IMR-90 (cell line): ENCODE measurements at places on chromosomes 11 and 22. TPM values are rescaled to one million over a fixed set of nuclear protein-coding genes. Genes with fewer than 3 reads are reported as not detected.
A peak's percentile ranks its signal among the peaks of the same experiment; 100 is the strongest.

DNA sequence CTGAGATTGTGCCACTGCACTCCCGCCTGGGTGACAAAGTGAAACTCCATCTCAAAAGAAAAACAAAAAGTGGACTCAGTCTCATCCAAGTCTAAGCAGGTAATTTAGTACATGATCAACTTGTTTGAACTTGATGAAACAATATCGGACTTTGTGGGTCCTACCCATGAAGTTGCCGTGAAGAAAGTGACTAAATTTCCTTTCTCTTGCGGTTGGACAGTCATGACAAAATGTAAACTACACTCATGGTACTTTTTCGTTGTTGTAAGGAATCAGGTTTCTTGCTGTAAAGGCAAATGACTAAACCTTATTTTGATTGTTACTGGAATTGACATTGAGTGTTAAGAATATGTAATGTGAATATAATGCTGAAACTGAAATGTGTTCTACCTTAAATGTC lies 164.5 kb upstream of the PLET1 start:
- DNase-seq: no peak

DNA sequence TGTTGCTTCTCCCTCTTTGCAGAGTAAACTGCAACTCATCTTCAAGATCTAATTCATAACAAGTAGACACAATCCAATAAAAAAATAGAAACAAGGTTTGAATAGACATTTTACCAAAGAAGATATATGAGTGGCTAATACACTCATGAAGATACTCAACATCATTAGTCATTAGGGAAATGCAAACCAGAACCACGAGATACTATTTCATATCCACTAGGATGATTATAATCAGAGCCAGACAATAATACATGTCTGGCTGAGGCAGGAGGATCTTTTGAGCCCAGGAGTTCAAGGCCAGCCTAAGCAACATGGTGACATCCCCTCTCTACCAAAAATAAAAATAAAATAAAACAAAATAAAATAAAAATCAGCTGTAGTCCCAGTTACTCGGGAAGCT lies 85.0 kb downstream of the ATG16L2 start:
- DNase-seq: peak; percentile 4

TRIM29 gene
- polyA plus RNA-seq: not detected in 2 replicates

DNA sequence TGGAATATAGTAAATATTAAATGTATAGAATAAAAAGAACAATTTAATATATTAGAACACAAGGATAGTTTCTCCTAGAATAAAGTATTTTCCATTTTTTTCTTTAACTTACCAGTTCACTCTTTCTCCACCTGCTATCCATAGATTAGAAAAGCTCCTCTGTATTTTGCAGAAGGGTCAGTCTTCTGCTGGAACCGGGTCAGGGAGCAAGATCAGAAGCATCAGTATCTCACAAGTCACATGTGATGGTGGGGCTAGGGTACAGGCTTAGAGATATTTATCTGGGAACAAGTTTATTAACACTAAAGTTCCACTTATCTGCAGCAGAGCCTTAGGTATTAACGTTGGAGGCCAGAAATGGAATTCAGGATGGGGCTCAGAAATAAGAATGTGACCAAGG lies 17.3 kb upstream of the OR52A1 start:
- DNase-seq: no peak
